ENCODE measurements at places on chromosomes 5 and 9.

GRCh38 chr9:651371-651770 lies 190.1 kb upstream of the DMRT1 start:
- no peaks in the 10 kb centered on the region for H3K27me3 ChIP-seq
- DNase-seq, result no peak
- H3K36me3 ChIP-seq, result no peaks in the 10 kb centered on the region
- no peak overlapping the region for H3K27ac ChIP-seq
- no peak overlapping the region for H3K4me3 ChIP-seq

- no peaks in the 10 kb centered on the region for H3K27me3 ChIP-seq
- H3K4me3 ChIP-seq, result no peak overlapping the region
- no peak for DNase-seq
Observed at GRCh38 chr5:20956134-20956533, 968.1 kb upstream of the CDH18 start.

GRCh38 chr9:79028101-79028500 lies 543.7 kb upstream of the TLE4 start:
- no peak overlapping the region for H3K27ac ChIP-seq
- no peaks in the 10 kb centered on the region for H3K36me3 ChIP-seq
- H3K27me3 ChIP-seq, result no peaks in the 10 kb centered on the region

DNA sequence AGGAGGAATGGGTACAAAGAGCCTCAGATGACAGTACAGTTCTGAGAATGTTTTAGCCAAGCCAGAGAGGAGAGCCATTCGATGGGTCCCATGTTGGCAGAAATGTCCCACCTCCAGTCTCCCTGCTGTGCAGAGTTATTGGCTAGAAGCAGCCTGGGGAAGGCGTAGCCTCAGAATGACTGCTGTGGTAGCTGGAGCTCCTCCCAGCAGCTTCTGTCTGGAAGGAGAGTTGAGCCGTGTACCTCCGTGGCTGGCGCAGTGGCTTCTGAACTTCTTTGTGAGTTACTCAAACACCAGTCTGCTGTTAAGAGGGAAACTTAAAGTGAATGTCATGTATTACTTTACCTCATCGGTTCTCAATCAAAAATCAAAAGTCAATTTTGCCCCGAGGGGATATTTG lies 193.3 kb upstream of the SNX2 start:
- no peak for DNase-seq
- H3K4me1 ChIP-seq, result no peaks in the 10 kb centered on the region
- H3K27ac ChIP-seq, result no peak overlapping the region
- H3K36me3 ChIP-seq, result no peaks in the 10 kb centered on the region

DNA sequence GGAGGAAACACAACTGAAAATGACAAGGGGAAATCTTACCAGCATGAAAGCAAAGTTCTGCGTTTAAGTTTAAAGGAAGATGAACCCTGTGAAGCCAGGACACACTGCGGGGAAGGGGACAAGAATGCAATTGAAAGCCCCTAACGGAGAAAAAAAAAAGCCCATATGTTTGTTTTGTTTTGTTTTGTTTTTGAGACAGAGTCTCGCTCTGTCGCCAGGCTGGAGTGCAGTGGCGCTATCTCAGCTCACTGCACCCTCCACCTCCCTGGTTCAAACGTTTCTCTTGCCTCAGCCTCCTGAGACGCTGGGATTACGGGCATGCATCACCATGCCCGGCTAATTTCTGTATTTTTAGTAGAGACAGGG lies 2.9 kb downstream of the STK10 start:
- DNase-seq, result no peak
- peaks cover 31% of the 10 kb centered on the region for H3K4me1 ChIP-seq
- H3K4me3 ChIP-seq, result peak overlapping the region; percentile 83
- no peaks in the 10 kb centered on the region for H3K36me3 ChIP-seq

DNA sequence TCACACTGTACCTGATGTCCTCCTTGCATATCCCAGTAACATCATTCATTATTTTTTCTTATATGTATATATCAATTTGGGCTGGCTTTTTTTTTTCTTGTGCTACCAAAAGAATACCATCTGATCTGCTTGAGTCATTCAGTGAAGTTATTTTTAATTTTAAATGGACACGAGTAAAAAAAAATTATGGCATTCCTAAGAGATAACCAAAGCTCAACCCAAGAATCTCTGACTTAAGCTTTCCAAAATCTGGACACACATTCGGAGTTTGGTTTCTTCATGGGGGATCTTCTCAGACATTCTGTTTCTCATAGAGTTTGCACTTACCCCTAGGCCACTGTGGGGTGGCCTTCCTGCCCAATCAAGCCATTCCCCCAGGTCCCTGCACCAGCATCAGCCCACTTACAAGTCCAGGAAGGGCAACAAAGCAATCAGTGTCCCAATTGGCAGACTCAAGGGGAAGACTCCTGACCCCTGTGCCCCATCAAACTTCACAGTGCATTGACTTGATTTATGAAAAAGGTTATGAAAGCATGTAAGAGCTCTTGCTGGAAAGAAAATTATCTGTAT lies 49.2 kb upstream of the SPDL1 start:
- H3K4me1 ChIP-seq, result no peaks in the 10 kb centered on the region
- no peaks in the 10 kb centered on the region for H3K27me3 ChIP-seq
- peak overlapping the region; percentile 1 for H3K27ac ChIP-seq
- no peaks in the 10 kb centered on the region for H3K36me3 ChIP-seq
- no peak overlapping the region for H3K4me3 ChIP-seq
- DNase-seq, result no peak

GRCh38 chr9:76629205-76629990 lies 134.8 kb upstream of the PCA3 start:
- no peak for DNase-seq
- no peaks in the 10 kb centered on the region for H3K4me1 ChIP-seq
- no peaks in the 10 kb centered on the region for H3K36me3 ChIP-seq

- no peaks in the 10 kb centered on the region for H3K27me3 ChIP-seq
- H3K36me3 ChIP-seq, result no peaks in the 10 kb centered on the region
- DNase-seq, result no peak
- no peak overlapping the region for H3K4me3 ChIP-seq
Observed at GRCh38 chr9:118568704-118569103, 800.5 kb downstream of the BRINP1 start.

DNA sequence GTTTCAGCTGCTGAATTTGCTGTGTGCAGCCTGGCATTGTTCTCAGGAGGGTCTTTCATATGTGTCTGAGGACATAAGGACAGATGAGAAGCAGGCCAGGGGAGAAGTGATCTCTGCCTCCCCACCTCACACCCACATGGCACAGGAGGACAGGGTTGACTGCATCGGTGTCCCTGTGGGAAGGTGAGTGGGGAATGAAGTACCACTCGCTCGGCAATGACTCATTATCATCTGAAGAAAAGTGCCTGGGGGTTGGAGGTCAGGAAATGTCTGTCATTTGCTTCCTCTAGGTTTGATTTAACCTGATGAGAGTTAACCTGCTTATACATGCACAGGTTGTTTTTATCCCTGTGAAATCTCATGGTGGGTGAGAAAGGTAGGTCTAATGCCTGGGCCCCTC lies 195.0 kb downstream of the GADD45G start:
- no peak for DNase-seq
- H3K36me3 ChIP-seq, result no peaks in the 10 kb centered on the region
- H3K4me1 ChIP-seq, result peaks cover 32% of the 10 kb centered on the region

GRCh38 chr9:124873664-124874063 lies 11.7 kb downstream of the ARPC5L start:
- H3K27me3 ChIP-seq, result no peaks in the 10 kb centered on the region
- no peak overlapping the region for H3K27ac ChIP-seq
- H3K4me3 ChIP-seq, result no peak overlapping the region
- no peak for DNase-seq
- peaks cover 47% of the 10 kb centered on the region for H3K36me3 ChIP-seq
- peaks cover 44% of the 10 kb centered on the region for H3K4me1 ChIP-seq

DNA sequence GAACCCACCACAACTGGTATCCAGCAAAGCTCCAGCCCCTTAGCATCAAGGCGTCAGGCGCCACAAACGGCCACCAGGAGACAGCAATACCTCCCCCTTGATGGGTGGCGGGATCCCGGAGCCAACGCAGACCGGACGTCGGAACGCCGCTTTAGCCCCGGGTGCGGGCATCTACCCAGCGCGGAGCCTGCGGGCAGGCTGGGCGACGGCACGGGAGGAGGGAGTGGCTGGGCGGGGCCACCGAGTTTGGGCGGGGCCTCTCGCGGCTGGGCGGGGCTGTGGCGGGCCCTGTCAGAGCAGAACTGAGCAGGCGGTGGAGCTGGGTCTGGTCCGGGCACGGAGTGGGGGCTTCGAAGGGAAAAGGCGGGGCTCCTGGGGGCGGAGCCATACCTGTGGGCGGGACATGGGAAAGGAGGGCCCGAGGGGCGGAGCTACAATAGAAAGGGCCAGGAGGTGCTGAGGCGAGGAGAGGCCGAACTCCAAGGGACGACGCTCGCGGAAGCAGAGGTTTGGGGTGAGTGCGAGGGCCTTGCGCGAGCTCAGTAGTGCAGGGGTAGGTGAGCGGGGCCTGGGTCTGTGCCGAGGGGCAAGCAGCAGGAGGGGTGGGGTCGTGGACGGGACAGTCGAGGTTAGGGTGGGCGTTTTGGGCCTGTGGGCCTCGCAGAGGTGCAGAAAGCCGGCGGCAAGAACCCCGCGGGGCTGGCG lies 40.2 kb upstream of the GARNL3 start:
- no peaks in the 10 kb centered on the region for H3K27me3 ChIP-seq
- H3K27ac ChIP-seq, result peak overlapping the region; percentile 71
- peak overlapping the region; percentile 88 for H3K4me3 ChIP-seq

GRCh38 chr9:137305060-137305797 lies 3.2 kb upstream of the NRARP start:
- H3K4me3 ChIP-seq, result peak overlapping the region; percentile 30
- H3K36me3 ChIP-seq, result no peaks in the 10 kb centered on the region
- peaks cover 15% of the 10 kb centered on the region for H3K27me3 ChIP-seq
- peaks cover 79% of the 10 kb centered on the region for H3K4me1 ChIP-seq
- H3K27ac ChIP-seq, result peak overlapping the region; percentile 86

DNA sequence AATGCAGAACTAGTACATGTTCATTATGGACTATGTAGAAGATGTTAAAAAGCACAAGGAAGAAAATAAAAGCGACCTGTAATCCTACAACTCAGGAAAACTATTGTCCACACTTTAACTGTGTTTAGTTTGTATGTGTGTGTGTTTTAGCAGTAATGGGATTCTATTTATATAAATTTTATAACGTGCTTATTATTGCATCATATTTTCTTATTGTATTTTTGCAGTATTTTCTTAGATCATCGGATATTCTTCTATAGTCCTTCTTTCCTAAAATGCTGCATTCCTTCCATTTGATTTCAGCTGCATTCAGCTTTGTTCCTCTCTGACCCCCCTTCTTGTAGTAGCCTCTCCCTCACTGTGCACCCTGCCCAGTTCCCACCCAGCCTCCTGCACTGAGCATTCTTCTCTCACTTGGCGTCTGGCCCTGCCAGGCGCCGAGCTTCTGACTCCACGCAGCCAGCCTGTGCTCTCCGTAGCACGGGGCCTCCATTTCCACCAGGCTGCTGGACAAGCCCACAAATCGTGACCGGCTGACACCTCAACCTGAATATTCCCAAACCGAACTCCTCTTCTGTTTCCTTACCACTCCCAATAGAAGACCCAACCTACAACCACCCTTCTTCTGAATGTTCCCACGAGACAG lies 39.9 kb downstream of the MVB12B start:
- H3K4me3 ChIP-seq, result no peak overlapping the region
- no peak overlapping the region for H3K27ac ChIP-seq
- H3K27me3 ChIP-seq, result no peaks in the 10 kb centered on the region
- peaks cover 13% of the 10 kb centered on the region for H3K4me1 ChIP-seq
- no peaks in the 10 kb centered on the region for H3K36me3 ChIP-seq
- no peak for DNase-seq

GRCh38 chr5:147782110-147783028 lies at the start of gene JAKMIP2:
Gene JAKMIP2 (minus strand): TSS chr5:147782728. CDS start chr5:147671806, 110,922 bp downstream.
- peaks cover 7% of the 10 kb centered on the region for H3K27me3 ChIP-seq
- H3K36me3 ChIP-seq, result no peaks in the 10 kb centered on the region
- no peak within 1 kb of the TSS for H3K27ac ChIP-seq
- H3K4me1 ChIP-seq, result no peaks in the 10 kb centered on the region
- no peak for DNase-seq

GRCh38 chr5:37810311-37810710 lies 29.5 kb downstream of the GDNF start:
- H3K27ac ChIP-seq, result no peak overlapping the region
- no peak overlapping the region for H3K4me3 ChIP-seq
- DNase-seq, result no peak
- H3K4me1 ChIP-seq, result no peaks in the 10 kb centered on the region

DNA sequence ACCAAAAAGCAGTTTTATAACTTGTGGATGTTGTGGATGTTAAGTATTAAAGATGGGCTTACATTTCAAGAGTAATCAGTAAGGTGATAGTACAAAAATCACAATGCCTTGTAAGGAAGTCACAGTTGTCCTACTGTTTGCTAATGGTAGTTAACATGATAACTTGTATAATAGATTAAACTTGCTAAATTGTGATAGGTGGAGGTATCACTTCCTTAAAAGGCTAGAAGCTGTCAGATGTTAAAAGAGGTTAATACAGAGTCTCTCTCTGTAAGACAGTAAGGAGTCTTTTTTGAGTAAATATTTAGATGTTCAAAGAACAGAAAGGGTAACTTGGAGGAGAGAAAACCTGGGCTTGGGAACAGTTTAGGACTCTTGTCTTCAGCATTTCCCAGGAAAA lies 14.2 kb upstream of the MACIR start:
- H3K27ac ChIP-seq, result no peak overlapping the region
- H3K36me3 ChIP-seq, result no peaks in the 10 kb centered on the region
- H3K4me3 ChIP-seq, result no peak overlapping the region
- no peaks in the 10 kb centered on the region for H3K4me1 ChIP-seq

- no peak for DNase-seq
- no peak overlapping the region for H3K4me3 ChIP-seq
- no peak overlapping the region for H3K27ac ChIP-seq
- peaks cover 70% of the 10 kb centered on the region for H3K36me3 ChIP-seq
- H3K4me1 ChIP-seq, result no peaks in the 10 kb centered on the region
Observed at GRCh38 chr9:129900263-129901027, 65.2 kb downstream of the USP20 start.

DNA sequence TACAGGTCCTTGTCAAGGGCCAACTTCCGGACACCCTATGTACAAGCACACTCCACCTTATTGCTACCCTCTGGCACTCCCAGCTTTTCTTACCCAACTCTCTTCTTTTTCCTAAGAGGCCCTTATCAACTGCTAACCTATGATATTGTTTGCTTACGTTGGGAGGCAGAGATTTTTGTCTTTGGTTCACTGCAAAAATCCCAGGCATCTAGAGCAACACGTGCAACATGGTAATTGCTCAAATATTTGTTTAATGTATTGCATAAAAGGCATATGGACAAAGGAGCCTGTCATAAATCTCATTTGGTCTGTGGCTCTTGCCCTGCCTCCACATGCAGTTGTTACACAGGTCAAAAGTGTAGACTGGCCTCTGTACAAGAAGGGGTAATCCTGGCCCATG lies 35.8 kb upstream of the ATP10B start:
- no peak overlapping the region for H3K4me3 ChIP-seq
- no peaks in the 10 kb centered on the region for H3K27me3 ChIP-seq
- H3K36me3 ChIP-seq, result no peaks in the 10 kb centered on the region
- H3K27ac ChIP-seq, result no peak overlapping the region
- DNase-seq, result no peak

DNA sequence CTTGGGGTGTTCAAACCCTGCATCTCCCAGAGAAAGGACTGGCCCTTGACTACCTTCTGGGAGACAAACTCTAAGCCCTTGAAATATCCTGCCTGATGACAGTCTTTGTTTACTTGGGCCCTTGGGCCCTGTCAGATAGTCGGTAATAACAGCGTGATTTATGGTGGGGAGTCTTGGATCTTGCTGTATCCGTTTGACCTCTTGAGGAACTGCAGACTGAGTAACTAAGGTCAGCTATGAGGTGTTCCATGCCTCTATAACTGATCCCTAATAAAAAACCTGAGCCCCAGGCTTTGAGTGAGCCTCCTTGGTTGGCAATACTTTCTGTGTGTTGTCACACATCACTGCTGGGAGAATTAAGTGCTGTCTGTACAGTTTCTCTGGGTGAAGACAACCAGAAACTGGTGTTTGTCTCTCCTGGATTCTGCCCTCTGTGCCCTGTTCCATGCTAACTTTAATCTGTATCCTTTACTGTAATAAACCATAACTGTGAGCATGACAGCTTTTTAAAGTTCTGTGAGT lies 56.2 kb upstream of the ANKRD33B start:
- DNase-seq, result no peak
- no peaks in the 10 kb centered on the region for H3K36me3 ChIP-seq
- H3K4me3 ChIP-seq, result no peak overlapping the region
- H3K4me1 ChIP-seq, result no peaks in the 10 kb centered on the region

Measured in suprapubic skin (tissue), 4 donors.